ENCODE measurements at places on chromosomes 2 and 18. TPM values are rescaled to one million over a fixed set of nuclear protein-coding genes. Genes with fewer than 3 reads are reported as not detected.

- no peak for DNase-seq
Measured at GRCh38 chr2:194060269-194060668, 1596.8 kb upstream of the SLC39A10 start.

GRCh38 chr18:45976974-45977373 lies 9.8 kb upstream of the EPG5 start:
- DNase-seq: no peak

DNA sequence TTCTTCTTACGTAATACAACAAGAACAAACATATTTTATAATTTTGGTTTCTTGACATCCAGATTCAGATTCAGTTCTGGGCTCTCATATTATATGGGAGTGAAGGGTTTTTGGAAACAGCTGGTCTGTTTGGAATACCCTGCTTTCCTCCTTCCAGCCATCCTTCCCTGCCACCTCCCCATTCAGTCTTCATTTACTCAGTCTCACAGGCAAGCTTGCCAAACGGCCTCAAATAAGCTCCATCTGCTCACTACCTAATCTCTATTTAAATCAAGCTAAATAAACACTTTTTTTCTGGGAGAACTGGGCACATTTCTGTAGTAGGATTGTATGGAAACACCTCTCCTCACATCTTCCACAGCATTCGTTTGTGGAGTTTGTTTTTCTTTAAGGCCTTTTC lies 147.5 kb downstream of the RND3 start:
- DNase-seq: no peak

DNA sequence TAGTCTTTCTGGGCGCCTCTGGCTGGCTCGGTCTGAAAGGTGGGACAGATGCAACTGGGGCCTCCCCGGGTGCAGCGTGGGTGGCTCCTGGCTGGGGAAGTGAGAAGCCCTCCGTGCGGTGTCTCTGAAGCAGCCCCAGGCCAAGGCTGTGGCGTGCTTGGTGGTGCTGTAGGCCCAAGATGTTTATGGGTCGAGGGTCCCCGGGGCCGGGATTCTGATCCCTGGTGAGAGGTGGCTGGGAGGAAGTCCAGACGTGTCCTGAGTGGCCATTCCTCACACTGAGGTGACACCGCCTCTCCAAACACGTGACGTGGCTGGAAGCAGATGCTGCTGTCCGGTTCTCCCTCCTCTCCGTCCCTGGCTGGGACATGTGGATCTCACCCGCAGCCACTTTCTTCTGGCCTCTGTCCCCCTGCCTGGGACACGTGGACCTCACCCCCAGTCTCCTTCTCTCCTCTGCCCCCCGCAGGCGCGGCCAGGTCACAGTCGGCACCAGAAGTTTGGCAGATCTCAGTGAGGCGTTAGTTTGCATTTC lies 12.6 kb downstream of the RTP5 start:
- DNase-seq: no peak

DNA sequence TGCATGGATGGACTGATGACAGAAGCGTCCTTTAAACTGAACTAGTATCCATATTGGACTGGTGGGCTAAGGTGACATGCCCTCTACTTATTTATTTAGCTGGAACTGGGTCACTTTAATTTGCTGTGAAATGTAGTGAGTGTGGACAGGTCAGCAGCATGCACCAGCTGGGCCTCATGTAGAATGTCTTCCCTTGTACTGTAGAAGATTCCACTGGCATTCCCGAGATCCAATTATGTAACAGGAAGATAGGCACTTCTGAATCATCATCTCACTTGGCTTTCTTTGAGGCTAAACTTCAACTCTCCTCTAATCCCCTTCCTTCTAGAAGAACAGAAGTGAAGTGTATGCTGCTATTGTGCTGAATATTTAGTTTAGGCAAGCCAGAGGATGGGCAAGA lies 296.2 kb downstream of the SLC8A1 start:
- no peak for DNase-seq

ZNF519 gene
- total RNA-seq: 9.1 TPM

SERPINB13 gene
- total RNA-seq: not detected

DNA sequence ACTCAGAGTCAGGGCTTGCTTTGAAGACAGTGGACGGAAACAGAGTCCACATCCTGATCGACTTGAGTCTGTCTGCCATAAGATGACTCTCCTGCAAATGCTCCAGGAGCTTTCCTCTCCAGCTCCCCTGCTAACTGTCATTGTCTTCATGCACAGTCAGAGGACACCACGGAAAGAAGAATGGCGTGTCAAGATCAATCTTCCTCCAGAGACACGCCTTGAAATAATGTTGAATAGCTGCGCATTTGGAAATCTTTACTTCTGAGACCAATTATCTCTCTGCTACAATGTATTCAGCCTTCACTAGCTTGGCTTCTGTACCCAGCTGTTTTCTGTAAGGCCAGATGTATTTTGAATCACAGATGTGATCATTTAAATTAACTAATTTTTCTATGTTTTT lies 457.2 kb downstream of the CDH2 start:
- no peak for DNase-seq

DNA sequence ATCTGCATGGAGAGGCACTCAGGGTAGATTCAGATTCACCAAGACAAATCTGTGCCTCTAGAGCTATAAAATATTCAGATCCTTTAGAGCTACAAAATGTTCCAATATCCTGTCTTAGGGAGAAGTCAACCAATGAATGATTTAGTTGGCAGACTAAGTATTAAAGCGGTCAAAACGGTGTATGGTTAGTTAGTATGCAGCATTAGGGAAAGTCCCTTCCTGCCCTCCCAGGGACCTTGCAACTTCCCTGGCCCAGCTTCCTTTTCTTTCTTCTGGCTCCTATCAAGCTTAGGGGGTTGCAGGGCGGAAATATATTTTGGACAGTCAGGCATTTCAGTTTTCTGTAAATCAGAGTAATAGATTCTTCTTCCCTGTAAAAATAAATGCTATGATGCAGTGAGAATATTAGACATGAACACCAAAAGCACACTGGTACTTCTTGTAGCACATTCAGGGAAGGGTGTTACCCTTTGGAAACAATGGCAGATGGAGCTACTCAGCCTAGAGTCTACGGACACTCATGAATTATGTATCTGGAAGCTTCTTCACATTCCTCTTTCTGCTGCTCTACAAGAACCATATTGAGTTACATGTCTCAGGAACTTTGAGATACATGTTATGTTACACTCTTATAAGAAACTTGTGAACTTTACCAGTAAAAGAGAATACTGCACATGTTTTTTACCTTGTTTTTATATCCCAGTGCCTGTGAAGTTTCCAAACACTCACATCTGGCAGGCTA lies 45.7 kb downstream of the CCDC93 start:
- no peak for DNase-seq

- DNase-seq: no peak
Measured at GRCh38 chr2:86750240-86750839, 30.2 kb downstream of the RMND5A start.

FABP1 gene
- not detected for total RNA-seq

DNA sequence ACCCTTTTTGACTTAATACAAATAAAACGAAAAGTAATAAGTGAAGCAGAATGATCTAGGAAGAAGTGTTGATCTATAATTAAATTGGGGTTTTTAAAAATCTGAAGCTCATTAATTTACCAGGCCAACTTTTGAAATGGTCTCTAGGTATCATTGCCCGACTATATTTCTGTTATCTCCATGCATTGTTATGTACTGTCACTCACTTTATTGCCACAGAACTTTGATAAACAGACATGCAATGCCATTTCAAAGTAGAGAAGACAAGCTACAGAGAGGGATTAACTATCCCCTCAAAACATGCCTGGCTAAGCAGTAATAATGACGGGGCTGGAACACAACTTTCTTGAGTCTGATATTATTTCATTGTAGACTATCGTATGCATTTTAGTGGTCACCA lies 147.6 kb upstream of the ITGA4 start:
- DNase-seq: no peak

SH3RF3 gene
- 0.23 TPM for total RNA-seq

DNA sequence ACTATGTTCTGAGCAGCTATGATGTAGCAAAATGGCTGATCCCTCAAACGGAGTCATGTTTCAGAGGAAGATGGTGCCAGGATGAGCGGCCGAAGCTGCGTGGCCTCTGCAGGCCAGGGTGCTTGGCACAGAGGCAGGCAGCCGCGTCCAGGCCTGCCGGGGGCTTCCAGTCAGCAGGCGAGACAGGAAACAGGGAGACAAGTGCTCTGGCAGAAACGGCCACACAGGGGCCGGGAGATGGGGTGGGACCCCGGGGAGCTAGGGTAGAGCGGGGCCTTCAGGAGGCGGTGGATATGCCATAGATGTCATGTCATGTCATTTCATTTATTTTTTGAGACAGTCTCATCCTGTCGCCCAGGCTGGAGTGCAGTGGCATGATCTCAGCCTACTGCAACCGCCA lies 50.7 kb downstream of the EIPR1 start:
- no peak for DNase-seq

- peak; percentile 53 for DNase-seq
Measured at GRCh38 chr2:232310121-232310520, 68.4 kb upstream of the ALPP start.

- no peak for DNase-seq
Measured at GRCh38 chr18:69574401-69574800, 173.7 kb downstream of the DOK6 start.

DSEL gene
- 0.18 TPM for total RNA-seq

DNA sequence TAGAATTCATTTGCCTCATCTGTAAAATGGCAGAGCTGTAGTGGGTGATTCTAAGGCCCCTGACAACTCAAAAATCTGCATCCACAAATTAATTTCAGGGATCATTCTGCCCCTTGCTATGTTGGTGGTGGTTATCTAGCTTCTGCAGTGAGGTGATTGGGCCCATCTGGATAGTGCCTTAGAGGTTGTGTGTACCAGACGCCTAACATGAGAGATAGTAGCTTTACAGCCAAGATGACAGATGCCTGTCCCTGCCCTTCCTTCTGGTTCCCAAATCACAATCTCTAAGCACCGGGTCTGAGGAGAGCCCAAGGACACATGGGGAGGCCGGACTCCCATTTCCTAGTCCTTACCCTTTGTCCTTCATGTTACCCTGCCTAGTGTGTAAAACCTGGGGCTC lies 51.1 kb upstream of the TNP1 start:
- DNase-seq: no peak

DNA sequence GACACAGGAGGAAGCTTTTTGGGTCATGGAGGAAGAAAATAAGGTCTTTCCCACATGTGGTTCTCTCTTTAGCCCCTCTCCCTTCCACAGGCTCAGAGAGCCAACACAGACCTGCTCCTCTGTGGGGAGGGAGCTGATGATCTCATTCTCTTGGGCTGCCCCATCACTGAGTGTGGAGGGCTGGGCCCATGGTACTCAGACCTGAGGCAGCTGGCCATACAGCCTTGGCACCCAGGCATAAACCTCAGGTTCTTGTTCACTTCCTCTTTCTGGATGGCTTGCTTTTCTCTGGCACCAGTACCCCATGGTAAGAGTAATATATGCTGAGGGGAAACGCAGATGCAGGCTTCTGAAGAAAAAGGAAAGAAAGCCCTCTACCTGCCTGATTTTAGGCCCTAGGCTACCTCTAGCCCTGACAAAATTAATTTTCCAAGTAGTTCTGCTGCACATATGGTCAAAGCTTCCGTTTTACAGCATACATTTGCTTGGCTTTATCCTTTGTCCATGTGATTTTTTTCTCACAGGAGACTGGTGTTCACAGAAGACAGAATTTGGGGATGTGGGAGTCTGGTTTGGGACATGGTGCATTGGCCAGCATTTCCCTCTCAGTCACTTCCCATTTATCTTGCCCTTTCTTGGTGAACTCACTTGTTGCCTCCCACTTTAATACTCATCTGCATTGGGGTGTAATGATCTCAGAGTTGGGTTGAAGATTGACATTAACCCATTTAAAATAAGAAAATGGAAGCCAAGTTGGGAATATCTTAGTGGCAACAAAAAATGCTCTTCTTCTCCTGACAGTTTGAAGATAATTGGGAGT lies 11.1 kb downstream of the DHRS9 start:
- no peak for DNase-seq

DNA sequence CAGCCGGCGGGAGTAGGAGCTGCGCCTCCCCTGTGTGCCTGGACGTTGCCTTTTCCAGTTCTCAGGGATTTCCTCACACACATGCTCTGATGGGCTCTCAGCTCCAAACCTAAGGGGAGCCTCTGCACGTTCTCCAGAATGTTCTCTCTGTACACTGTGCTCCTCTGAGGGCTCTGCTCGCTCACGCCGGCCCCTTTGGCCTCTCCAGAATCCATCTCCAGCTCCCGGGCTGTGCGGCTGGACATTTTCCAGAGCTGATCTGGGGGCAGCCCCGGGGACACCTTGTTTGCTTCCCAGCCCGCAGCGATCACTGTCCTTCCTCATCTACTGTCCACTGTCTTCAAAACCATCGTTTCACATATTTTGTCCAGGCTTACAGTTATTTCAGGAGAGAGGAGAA lies 245.4 kb upstream of the HDAC4 start:
- no peak for DNase-seq

GAREM2 gene
- 1.6 TPM for total RNA-seq

DNA sequence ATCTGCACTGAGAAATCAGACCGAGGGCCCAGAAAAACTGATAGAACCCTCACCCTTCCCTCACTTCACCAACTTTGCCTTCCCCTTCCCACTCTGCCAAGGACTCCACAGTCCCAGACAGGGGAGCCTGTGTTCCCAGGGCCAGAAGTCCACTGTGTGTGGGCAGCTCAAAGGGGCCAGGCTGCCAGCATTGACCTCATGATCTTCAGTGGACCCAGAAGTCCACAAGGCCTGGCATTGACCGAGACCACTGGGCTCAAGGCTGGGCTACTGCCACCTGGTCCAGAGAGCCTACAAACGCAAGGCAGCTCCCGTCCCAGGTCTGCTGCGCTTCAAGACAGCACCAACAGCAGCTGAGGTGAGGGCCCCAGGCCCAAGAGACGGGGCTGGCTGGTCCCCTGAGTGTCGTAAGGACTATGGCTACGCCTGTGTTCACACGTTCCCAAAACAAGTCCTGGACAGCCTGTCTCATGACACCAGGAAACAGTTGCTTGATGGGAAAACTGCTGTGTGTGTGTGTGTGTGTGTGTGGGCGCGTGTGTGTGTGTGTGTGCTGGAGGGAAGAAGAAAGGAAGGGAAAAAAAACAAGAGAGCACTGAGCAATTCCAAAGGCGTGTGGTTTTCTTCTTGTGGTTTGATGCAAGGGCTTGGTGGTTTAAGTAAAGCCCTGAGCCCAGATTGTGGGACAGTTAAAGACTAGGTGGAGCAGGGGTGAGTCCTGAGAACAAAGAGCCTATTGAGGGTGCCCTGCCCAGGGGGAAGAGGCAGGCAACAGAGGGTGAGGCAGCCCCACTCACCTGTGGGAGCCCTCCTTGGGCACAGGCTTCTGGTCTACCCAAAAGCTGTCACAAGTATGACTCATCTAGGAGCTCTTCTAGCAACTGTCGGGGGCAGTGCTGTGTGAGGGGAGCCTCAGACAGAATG lies 46.6 kb upstream of the ZBTB7C start:
- DNase-seq: peak; percentile 34

UCN gene
- 3.0 TPM for total RNA-seq

PELI1 gene
- total RNA-seq: 44.9 TPM

DNA sequence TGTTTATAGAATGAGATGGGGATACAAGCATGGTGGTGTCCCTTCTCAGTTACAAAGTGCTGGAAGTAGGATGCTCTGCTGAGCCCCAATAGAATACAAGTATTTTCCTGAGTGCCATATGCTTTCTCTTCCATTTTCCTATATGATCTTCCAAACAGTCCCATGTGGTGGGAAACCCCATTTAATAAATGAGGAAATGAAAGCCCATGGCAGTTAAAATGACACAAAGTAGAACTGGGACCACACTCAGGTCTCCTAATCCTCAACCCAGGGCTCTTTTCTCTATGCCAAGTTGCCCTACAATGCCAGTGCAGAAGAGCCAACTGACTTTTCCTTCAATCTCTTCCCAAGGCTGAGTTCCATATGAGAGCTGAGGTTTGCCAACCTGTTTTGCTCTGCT lies 210.2 kb upstream of the FBXO11 start:
- DNase-seq: no peak
